Stimulated activated CD4-positive, alpha-beta T cell treated with anti-CD3 and anti-CD28 coated beads, Interleukin-15, amount 100 ng/mL, for 24 hours (primary cell): ENCODE measurements at places on chromosomes 3 and 15.

DNA sequence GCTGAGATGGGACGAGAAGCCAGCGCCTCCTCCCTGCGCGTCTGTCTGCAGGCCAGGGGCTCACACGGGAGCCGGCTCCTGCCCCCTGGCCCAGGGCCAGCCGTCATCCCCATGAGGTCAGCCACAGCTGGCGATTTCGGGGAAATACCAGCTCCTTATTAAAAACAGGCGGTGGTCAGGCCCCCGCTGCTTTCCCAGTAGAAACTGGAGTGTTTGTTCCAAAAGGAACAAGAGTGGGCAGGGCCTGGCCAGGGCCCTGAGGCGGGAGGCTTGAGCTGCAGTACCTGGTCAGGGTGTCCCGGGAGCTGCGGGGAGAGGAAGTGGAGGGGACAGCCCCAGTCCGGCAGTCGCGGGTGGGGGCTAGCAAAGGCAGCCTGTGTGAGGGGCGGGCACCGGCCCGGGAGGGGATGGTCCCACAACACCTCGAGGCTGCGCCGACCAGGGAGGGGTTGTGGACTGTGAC lies 17.8 kb downstream of the MYL3 start:
- no peak for DNase-seq

- no peak for DNase-seq
These were observed 454.7 kb downstream of the SQOR start for GRCh38 chr15:46089467-46089935.

DNA sequence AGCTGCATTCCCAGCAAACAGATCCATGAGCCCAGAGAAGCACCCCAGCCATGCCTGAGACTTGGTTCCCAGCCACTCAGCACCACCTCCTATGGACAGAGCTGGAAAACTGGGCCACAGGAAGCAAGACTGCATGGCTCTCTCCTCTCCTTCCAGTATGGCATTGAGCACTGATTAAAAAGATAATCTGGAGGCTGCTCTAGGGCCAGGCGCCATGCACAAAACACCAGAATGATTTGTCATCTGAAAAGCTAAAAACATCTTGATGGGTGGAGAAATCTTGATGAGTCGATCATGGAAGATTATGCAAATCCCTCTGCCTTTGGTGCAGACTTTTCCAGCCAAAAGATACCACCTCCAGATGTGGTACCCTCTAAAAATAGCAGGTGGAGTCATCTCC lies 62.7 kb upstream of the MRPS22 start:
- DNase-seq: no peak

GRCh38 chr3:170076715-170077238 lies 39.0 kb downstream of the GPR160 start:
- no peak for DNase-seq

GRCh38 chr3:42056840-42057239 lies 34.3 kb upstream of the TRAK1 start:
- no peak for DNase-seq

GRCh38 chr3:66215106-66215505 lies 5.7 kb upstream of the SLC25A26 start:
- no peak for DNase-seq

DNA sequence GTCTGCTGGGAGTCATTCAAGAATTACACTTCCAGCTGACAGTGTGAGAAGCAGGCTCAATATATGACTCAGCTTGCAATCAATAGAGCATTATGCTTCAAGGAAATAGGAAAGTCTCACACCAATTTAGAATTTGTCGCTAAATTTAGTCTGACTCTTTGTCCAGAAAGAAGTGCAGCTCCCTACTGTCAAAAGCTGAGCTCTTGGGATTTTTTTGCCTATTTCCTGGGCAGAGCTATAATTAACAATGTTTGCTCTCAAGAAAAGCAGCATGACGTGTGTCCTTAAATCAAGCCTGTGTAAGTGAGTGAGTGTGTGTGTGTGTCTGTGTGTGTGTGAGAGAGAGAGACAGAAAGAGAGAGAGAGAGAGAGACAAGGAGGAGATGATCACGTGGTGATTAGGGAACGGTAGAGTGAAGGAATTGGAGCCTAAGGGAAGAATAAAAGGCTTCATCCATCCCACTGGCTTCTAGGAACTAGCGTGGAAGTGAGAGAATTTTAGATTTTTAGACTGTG lies 16.4 kb upstream of the SLC35G2 start:
- DNase-seq: no peak

GRCh38 chr3:142468456-142468855 lies 20.6 kb upstream of the XRN1 start:
- DNase-seq: no peak

GRCh38 chr3:141426404-141427034 lies 58.2 kb downstream of the ZBTB38 start:
- no peak for DNase-seq

GRCh38 chr15:65083262-65083701 lies 6.7 kb downstream of the KBTBD13 start:
- DNase-seq: no peak

DNA sequence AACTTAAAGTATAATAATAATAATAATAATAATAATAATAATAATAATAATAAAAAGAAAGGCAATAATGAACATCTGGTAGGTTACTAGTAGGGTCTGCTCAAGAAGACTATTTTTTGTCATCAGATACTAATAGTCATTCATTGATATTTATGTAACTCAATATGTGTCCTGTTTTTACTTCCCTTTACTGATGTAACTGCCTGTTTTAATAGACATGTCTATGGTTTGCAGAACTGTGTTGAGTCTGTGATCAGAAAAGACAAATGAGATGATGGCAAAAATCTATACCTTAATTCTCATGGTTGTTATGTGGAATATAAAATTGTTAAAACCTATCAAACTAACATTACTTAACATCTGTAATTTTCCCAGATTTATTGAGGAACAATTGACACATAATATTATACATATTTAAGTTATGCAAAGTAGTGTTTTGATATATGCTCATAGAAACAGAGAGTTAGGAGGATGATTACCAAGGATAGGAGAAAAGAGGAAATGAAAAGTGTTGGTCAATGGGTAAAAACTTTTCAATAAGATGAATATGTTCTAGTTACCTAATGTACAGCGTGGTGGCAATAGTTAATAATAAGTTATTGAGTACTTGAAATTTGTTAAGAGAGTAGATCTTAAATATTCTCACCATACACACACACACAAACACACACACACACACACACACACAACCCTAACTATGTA lies 699.4 kb downstream of the ZPLD1 start:
- DNase-seq: no peak

GRCh38 chr3:41853540-41854196 lies 108.2 kb downstream of the ULK4 start:
- DNase-seq: no peak

DNA sequence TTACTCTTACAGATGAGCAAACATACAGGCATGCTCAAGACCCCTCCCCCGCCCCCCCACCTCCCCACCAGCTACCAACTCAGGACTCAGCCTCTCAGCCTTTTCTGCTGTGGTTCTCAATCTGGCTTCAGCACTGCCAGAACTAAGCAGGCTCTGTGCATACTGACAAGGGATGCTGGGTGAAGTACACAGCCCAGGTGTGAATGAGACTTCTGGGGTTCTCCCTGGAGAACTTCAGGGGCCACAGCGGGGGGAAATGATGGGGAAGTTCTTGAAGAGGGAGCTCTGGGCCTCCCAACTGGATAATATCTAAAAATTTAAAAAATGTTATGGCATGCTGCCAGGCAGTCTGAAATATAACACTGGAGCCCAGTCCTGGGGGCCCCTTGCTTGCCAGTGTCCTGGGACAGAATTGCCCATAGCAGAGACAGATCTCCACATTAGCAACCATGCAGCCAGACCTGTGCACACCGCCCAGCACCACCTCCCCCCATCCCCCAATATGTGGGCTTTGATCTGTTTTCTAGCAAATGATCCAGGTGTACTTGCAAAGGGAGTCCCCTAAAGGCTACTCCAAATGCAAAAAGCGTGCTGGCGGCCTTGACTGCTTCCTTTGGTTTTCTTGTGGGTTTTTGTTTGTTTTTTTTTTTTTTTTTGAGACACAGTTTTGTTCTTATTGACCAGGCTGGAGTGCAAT lies 41.4 kb downstream of the PGPEP1L start:
- DNase-seq: no peak

DNA sequence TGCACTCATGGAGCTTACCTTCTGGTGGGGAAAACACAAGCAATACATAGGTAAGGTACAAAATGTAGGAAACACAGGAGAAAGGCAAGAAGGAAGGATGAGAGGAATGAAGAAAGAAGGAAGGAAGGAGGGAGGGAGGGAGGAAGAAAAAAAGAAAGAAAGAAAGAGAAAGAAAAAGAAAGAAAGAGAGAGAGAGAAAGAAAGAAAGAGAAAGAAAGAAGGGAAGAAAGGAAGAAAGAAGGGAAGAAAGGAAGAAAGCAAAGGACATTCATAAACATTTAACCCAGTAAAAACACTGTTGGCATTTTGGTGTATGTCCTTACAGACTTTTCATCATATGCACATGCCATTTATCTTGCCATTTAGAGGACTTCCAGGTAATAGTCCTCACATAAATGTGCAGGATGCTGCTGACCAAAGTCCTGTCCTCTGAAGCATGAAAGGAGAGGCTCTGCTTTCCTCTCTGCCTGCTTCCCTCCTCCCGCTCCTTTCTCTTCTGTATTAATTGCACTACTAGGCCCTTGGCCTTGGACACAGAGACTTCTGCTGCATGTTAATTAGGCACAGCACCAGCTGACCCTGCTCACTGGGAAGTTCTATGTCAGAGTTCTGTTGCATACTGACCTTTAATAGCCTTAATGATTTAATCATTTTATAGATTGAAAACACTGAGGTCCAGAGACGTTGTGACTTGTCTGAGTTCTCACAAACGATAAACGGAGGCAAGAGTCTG lies 29.7 kb upstream of the NDUFB4 start:
- no peak for DNase-seq

- DNase-seq: no peak
These were observed 209.4 kb upstream of the TGFBR2 start for GRCh38 chr3:30397030-30397429.

DNA sequence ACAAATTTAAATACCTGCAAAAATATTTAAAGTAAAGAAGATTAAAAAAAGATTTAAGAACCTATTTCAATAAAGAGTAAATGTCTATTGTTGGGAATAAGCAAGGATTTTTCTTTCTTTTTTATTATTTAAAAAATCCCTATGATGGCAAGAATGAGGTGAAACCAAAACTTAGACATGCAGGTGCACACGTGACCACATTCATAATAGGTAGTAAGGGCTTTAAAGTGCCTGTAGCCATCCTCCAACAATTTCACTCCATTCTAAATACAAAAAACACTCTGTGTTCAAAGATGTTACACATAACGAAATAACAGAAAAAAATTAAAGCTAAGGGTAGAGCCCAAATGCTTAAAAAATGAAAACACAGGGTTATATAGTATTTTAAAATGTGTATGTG lies 74.0 kb downstream of the FBN1 start:
- DNase-seq: no peak

GRCh38 chr15:49265911-49266310 lies 95.9 kb downstream of the GALK2 start:
- DNase-seq: no peak

GRCh38 chr15:95259965-95260364 lies 1028.6 kb downstream of the MCTP2 start:
- DNase-seq: no peak

DNA sequence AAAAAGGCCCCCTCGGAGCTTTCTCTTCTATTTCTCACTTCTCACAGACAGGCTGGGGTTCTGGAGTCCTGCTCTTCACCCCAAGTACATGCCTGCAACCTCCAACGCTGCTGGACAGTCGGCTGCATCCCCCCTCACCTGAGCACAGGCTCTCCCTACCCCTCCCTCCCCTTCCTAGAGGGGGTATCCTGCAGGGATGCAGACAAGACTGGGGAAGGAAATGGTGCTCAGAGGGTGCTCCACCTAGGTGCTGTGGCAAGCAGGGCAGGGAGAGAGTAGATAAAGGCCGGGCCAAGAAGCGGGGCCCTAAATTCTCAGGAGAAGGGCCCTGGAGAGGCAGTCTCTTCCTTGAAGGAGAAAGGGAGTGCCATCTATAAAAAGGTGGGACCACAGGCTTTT lies 7.0 kb upstream of the STRA6 start:
- no peak for DNase-seq

GRCh38 chr3:142287866-142288638 lies 62.7 kb upstream of the GK5 start:
- no peak for DNase-seq

DNA sequence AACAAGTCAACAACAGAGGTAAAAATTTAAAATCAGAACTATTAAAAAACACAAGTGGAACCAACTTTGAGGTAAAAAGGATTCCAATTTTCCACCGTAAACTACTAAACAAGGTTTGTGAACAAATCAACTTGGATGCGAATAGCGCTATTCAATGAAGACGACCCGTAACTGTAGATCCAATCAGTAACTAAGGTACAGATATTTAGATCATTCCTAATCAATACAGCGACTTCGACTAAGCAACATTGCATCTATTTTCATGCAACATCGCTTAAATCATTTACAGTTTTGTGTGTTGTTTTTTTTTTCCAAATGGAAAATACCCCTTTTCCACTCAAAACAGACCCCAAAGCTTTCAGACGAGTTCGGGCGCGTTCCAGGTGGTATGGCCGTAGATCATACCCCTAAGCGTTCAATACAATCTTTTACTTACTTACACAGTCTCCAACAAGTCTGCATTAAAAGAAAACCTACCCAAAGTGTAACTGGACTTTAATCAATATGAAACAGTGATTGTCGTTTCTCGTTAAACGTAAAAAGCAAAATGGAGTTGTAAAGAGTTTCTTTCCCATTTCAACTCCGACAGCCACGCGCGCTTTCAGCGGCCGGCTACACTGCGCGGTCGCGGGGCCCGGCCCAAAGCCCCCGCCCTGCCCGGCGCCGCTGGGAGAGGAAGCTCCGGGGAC lies 786 bp downstream of the RHOA start:
- DNase-seq: no peak

GRCh38 chr3:41345788-41346187 lies 146.5 kb downstream of the CTNNB1 start:
- DNase-seq: no peak

DNA sequence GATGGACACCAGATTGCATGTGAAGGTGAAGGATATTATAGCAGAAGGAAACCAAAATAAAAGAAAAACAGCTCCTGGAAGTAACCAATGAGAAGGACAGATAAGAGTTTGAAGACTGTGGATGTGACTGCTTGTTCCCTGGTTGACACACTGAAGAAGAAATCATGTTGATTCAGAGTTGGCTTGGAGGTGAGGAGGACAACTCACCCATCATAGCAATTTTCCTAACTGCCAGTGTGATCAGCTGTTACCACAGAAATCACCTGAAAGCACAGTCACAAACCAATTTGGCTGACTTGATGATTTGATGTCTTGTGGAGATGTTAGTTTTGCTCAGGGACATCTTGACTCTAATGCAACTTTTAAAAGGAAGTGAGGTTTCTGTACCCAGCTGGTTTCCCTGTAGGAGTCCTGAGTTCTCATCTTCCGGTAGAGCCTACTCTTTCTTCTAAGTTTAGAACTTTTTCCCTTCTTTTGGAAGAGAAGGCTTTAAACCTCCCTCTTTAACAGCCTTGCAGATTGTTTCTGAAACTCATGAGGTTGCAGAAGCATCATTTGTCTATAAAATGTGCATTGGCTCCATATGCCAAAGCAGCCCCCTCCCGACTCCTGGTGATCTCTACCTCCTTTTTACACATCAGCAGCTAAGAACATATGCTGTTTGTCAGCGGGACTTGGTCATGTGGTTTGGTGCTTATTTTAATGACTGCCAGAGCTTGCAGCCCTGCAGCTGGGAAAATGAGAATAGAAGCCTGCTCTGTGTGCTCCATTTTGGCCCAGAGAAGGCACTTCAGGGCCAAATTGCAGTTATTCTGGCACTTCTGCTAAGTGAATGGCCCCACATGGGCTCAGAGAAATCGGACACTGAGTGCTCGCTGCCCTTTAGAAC lies 10.3 kb downstream of the ATG7 start:
- no peak for DNase-seq
